ENCODE measurements at places on chromosomes 6 and 20.

DNA sequence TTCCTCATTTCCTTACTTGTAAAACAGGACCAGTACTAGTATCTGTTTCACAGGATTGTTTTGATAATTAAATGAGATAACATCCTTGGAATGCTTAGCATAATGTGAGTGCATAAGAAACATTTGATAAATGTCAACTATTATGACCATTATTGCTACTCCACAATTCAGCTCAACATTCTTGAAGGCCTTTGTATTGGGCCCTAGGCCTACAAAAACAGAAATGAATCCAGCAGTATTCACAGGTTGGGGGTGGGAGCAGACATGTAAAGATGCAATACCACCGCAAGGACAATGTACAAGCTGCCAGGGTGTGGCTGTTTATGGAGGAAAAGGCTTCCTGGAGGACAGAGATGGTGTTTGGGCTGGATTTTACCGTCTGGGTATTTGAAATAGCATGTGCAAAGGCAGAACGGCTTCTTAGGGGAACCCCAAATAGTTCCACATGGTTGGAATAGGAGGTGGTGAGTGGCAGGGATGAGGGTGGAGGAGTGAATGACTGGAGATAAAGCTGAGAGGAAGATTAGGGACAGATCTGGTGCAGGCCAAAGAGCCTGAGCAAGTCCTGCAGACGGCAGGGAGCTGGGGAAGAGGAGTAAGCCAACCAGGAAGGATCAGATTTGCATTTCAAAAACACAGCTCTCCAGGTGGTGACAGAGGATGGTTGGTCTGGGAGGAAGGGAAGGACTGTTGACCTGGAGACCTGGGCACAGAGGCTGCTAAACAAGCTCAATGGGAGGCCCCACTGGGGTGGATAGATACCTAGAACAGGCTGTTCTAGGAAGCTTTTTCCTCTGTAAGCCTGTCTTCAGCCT lies 57.0 kb upstream of the EPB41L1 start:
- no peak for DNase-seq

DNA sequence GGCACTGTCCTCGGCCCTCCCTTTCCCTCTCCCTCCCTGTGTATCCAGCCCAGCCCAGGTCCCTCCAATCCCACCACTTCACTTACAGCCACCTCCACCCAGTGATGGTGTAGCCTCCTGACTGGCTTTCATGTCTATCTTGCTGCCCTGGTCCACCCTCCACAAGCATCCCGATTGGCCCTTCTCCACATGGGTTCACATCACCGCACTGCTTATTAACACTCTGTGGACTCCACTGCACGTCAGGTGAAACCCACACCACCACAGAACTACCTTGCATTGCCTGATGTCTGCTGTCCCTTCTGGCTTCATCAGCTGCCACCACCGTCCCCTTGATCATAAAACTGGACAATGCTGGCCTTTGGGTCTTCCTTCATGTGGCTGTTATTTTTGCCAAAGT lies 220.4 kb upstream of the ARID1B start:
- no peak for DNase-seq

DNA sequence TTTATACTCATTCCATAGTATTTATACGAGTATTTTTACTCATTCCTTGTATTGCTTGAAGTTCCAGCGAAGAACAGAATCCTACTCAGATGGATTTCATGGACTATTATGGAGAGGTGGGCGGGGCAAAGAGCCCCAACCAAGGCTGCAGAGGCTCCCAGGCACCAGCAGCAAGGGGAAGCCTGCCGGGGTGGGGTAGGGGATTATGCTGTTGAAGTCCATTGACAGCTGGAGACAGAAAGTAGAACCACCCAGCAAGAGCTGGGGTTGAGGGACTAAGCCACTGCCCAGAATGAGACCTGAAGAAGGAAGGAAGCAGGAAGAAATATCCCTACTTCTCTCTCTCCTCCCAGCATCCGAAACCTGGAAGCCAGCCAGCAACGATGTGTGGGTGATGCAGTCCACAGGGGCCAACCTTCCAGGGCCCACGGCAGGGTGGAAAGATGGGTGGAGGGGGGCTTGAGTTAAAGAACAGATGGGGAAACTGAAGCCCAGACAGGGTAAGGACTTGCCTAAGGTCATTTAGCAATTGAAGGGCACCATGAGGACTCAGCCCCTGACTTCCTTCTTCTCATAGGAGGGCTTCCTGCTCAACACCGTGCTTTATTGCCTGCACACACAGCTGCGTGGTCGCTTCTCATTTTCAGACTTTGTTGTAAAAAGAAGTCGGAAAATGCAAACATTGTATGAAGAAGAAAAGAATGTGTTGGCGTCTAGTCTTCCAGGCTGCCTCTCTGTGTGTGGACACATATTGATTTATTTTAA lies 18.3 kb upstream of the GTSF1L start:
- DNase-seq = no peak

DNA sequence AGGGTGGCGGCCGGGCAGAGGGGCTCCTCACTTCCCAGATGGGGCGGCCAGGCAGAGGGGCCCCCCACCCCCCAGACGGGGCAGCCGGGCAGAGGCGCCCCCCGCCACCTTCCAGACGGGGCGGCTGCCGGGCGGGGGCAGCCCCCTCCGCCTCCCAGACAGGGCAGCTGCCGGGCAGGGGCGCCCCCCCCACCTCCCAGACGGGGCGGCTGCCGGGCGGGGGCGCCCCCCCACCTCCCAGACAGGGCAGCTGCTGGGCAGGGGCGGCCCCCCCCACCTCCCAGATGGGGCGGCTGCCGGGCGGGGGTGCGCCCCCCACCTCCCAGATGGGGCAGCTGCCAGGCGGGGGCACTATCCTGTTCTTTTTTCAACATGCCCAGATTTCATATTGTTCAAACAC lies 78.2 kb upstream of the DST start:
- DNase-seq = no peak

DNA sequence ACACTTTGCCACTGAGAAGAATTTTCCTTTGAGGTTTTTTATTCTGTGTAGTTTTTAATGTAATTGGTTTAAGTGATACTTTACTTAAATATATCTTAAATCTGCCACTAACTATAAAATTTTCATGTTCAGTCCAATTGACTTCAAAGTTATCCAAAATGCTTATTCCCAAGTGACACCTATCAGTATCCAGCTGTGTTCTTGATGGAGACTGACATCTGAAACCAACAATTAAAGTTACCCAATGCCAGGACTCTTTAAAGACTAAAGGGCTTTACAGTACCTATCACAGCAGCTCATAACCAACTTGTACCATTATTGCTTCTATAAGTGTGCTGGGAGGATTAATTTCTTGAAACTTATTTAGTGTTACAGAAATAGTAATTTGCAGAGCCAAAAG lies 13.8 kb upstream of the EYA4 start:
- DNase-seq = no peak

DNA sequence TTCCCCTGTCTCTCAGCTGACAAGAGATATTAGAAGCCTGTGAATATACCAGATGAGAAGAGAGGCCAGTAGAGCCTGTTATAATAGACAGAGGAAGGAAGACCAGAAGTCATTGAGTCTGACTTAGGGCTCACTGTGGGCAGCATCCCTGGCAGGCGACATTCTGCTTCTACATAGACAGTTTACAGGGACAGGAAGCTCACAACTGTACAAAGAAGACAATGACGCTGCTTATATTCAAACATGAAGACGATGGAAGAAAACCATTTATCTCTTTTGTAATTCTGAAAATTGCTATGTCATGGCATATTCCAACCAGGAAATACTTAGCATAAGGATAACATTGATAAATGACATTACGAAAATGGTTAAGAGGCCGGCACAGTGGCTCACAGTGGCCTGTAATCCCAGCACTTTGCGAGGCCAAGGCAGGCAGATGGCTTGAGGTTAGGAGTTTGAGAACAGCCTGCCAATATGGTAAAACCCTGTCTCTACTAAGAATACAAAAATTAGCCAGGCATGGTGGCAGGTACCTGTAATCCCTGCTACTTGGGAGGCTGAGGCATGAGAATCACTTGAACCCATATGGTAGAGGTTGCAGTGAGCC lies 170.9 kb downstream of the UBE3D start:
- no peak for DNase-seq

- DNase-seq = no peak
Observed at GRCh38 chr6:53734473-53735299, 60.1 kb upstream of the LRRC1 start.

DNA sequence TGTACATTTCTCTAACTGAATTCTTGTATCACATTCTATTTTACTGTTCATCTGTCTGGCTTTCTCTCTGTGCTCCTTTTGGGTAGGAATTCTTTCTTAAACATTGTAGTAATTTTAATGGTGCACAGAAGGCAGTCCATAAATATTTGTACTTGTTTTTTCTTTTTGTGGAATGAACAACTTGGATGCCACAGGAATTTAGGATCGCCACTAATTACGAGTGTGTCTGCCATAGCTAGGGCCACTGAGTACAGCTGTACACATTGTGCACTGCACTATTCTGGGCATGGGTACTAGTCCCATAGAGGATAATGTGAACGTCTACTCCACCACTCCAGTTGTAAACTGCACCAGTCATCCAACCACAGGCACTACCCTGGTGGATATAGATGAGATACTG lies 39.3 kb upstream of the TMEM200A start:
- DNase-seq = no peak

DNA sequence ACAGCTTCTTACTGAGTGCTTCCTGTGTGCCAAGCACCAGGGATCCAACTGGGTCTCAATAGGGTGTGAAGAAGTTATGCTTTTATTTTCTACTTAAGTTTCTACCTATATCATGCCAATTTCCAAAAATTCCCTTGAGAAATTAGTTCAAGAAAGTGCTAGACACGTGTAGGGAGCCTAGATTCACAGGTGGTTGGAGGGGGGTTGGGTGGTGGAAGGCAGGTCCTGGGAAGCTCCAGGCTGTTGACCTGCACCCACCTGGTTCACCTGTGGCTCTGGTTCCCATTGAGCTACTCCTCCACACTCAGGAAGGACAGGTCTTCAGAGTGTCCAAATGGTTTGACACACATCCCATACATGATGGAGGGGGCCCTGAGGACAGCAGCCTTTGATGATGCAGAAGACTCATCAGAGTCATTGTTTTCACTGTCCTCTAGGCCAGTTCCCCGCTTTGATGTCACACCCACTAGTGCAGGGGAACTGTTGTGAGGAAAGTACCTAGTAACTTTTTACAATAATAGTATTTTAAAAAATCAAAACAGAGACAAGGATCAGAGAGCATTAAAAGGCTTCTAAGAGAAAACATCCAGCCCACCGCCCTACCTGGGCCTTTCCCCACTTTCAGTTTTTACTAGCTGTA lies 39.8 kb upstream of the MYL9 start:
- no peak for DNase-seq

DNA sequence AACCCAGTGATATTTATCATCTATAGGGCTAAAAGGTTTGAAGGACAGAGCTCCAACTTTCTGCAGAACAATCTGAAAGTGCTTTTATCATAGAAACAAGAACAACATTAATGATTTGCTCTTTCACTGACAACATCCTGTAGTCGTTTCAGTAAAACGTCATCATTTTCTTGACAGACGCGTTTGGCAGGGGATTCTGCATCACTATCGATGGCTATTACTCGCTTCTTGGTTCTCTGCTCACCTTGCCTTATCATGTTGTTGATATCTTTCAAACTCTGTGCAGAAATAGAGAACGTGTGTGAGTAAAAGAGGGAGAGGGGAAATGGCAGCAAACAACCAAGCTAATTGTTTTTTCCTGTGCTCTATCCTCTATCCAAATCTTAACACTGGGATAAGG lies 47.1 kb upstream of the SAMHD1 start:
- DNase-seq = no peak

DNA sequence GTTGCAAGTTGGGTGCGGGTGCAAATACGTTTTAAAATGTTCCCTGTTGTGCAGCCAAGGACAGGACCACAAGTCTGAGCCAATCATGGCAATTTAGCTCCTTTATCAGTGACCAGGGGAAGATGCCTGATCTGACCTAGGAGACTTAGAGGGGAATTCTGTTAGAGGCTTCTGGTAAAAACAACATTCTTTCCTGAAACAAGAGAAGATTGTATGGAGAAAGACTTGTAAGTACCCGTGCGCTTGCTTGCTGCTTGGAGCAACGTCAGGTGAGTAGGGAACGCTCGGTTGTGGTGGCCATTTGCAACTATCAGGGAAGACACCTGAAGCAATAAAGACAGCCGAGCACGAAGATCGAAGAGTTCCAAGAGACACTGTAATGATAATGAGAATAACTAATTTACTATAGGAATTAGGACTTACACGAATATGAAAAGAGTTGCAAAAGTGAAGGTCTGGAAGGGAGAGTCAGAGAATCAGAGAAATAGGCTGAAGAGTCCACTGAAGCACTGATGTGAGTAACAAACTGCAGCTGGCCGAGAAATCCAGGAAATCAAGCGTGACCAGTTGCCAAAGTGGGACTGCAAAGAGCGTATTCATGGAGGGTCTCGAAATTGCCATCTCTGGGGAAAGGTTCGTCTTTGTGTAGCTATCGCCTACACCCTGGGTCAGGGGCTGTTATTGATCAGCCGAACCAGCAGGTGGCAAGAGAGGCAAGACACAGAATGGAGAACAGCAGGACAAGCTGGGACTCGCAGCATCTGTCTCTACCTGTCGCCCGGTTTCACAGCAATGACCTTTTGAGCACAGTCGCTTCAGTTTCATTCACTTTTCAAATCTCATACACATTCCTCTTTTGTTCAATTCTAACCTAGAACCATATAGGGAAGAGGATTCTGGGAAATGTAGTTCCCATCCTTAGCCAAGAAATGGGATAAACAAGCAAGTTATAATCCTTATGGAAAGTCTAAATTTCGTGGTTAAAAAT lies 26.1 kb downstream of the LOC128125822 start:
- DNase-seq = peak; percentile 42

DNA sequence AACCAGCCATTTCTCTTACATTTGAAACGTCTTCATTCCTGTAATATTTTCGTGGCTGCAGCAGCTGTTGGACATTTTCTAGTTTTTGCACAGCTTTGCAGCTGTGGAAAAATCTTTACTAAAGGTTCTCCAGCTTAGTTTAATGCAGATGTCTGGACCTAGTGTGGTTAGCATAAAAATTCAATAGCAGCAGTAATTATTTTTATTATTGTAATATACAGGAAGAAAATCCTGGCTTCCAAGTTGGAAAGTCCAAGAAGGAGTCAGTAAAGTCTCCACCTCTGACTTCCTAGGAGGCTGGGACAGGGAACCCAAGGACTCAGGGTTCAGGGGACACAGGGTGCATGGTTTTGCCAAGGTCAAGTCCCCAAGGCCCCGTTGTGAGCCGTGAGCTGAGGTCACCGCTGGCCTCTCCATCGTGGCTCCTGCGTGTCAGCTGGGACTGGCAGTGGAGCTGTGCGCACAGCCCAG lies 230.6 kb downstream of the FNDC1 start:
- DNase-seq = no peak

- DNase-seq = no peak
Observed at GRCh38 chr20:6122873-6123648, at the start of gene FERMT1. Gene FERMT1 (minus strand): TSS chr20:6123030. CDS start chr20:6119554, 3,476 bp downstream.

DNA sequence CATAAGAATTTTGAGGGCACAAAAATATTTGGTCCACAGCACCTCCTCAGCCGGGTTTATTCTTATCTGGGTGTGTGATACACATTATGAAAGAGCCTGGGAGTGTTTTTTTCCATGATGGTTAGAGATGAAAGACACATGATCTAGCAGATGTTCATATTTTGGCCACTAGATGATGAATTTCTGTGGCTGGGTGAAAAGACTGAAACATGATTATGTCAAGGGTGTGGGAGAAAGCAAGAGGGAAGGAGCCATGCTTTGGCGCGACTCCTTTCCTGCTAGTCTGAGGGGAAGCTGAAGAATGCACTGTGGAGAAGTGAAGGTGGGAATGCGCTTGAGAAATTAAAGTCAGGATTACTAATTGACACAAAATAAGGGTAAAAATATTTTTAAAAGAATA lies 102.3 kb downstream of the SH3BGRL2 start:
- DNase-seq = no peak
